Stimulated activated CD8-positive, alpha-beta memory T cell treated with anti-CD3 and anti-CD28 coated beads, Interleukin-2, amount 100 ng/mL, for 1 hour (primary cell): ENCODE measurements at places on chromosomes 11 and 22.

DNA sequence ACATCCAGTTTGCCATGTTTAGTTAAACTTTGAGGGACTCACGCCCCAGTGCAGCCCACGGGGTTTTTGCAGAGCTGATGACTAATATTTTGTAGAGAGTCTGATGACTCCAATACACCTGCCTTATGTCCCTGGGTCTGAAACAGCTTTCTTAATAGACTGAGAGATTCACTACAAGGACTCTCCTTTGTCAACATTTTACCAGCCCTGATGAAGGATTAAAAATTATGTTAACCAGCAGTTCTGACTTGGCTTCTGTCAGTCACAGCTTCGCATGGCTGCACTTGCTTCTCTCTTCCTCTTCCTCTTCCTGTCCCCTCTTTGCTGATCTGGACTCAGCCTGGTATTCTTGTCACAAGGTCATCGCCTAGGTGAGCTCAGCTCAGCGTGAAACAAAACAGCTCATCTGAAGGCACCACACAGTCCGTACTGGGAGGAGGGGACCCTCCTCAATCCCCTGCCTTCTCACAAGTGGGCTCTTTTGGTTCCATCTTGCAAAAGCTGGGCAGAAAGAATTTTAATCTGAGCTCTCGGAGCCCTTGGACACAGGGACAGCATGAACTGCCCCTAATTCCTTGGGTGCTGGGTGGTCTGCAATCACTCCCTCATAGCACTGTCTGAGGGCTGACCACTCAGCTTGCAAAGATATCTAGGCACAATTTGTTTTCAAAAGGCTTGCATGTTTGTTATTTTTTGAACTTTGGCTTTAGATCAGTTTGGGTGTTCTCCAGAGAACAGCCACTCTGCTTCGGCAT is 38.1 kb upstream of the POU2AF1 start:
- no peak for DNase-seq

GRCh38 chr11:70776914-70777532 is 378.7 kb downstream of the CTTN start:
- no peak for DNase-seq

GRCh38 chr22:19431649-19432132 is at the start of gene HIRA:
TSS of gene HIRA (minus strand) at chr22:19431733. CDS start at chr22:19431476, 257 bp downstream.
- DNase-seq, result peak; percentile 71

DNA sequence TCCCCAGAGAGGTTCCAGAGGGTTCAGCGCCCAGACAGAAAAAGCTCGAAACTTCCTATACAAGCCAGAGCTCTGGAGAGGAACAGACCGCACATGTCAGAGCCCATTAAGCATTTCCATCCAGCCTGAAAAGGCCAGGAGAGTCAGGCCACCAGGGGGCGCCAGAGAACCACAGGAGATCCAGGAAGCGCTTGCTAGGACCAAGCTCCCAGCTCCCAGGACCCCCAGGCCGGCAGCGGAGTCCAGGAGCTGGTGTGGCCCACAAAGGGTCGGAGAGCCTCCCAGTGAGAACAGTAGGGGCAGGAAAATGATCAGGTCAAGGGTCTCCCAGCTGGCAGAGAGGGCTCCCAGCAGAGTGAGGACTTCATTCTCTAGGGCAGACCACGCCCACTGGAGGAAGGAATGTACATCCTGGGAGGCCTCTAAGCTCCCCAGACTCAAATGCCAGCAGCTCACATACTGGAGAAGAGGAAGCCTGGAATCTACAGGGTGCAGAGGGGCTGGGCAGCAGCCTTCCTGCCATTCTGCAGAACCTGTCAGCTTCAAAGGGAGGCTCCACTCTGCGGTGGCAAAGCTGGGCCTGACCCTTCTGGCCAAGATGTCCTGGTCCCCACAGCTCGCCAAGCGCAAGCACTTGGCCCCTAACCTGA is 2.1 kb upstream of the MEI1 start:
- peak; percentile 88 for DNase-seq

- no peak for DNase-seq
These were observed 53.2 kb downstream of the RPUSD4 start for GRCh38 chr11:126158054-126158791.

DNA sequence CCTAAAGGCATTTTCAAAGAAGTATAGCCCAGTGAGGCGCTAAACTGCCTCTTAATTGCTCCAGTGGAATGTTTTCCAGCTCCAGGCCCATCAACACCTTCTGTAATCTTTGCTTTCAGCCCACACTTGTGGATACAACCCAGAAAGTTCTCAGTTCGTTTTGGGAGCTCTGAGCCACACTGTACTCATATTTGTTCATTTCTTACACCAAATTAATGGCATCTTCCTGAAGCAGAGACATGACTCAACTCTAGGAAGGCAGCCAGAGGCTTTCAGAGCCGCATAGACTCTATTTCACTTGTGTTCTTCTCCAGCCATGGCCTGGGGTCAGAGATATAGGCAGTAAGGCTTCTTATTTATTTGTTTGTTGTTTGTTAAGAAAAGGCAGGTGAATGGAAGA is 175.5 kb upstream of the NCAM1 start:
- DNase-seq, result no peak

DNA sequence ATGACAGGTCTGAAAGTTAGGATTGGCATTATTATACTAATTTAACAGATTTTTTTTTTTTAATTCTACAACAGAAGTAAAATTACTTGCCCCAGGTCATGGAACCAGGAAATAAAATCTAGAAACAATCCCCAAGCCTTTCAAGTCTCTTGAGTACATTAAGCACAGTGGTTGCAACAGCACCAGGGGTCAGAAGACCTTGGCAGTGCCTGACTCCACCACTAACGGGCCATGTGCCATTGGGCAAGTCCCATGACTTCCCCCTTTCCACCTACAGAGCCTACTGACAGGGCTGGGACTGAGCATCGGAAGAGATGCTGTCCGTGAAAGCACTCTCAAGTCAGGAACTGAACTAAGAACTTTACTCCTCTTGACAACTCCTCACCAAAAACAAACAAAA is 98.6 kb upstream of the AKIP1 start:
- no peak for DNase-seq

DNA sequence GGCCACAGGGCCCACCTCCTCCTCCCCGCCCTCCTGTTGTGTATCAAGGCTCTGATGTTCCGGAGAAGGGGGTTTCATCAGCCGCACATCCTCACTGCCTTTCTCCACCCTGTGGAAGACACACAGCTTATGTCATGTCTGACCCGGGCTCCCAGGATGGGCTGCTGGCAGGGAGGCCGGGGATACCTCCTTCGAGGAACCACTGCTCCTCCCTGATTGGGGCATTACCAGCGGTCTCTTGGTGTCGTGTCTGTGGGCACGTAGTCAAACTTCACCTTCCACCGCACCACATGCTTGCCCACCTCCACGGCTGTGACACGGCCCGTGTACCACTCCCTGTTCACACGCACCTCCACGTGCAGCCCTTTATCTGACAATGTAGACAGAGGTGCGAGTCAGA is 35.9 kb downstream of the MORC2 start:
- no peak for DNase-seq

DNA sequence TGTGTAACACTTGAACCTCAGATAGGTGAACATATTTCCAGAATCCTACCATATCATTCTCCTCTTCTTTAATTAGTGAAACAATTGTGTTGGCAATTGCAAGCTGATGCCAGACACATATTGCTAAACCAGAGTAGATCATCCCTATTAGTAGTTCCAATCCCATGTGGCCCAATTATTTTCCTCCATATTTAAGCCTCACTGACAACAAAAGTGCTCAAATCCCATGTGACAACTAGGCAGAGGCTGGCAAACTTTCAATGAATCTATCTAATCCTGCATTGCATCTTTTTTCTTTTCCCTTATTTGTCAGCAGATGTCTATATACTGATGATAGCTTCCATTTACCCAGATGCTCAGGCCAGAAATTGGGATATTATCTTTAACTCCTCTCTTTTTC is 90.4 kb downstream of the GRIA4 start:
- DNase-seq, result no peak

- no peak for DNase-seq
These were observed 14.0 kb downstream of the ARVCF start for GRCh38 chr22:20002636-20003035.

DNA sequence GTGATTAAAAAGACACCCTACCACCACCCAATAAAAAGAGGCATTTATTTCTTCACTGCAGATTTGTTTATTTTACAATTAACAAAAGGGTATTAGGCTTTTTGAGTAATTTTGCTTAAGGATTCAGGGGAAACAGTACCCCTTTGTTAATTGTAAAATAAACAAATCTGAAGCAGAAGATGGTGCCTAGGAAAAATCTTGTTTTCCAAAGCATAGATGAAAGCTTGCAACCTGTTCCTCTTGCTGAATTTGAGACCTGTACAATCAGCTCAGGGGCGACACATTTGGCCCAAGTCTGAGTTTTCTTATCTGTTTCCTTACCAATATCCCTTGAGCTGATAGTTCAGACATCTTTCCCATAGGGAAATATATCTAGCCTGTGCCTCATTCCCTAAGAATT is 171.9 kb downstream of the GRIA4 start:
- no peak for DNase-seq

DNA sequence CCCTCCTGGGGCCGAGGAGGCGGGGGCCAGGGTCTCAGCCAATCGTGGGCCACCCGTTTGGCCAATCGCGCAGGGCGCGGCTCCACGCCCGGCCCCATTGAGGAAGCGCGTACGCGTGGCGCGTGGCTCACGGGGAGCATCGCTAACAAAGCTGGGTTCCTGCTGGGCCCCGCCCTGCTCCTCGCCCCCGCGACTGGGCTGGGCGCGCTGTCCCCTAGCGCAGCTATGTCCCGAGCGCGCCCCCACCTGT is 614 bp upstream of the ASCL2 start:
- DNase-seq, result no peak

GRCh38 chr11:83895516-83895915 is 609.3 kb upstream of the CCDC90B start:
- no peak for DNase-seq

GRCh38 chr11:30321321-30321720 is 1.6 kb upstream of the ARL14EP start:
- no peak for DNase-seq

DNA sequence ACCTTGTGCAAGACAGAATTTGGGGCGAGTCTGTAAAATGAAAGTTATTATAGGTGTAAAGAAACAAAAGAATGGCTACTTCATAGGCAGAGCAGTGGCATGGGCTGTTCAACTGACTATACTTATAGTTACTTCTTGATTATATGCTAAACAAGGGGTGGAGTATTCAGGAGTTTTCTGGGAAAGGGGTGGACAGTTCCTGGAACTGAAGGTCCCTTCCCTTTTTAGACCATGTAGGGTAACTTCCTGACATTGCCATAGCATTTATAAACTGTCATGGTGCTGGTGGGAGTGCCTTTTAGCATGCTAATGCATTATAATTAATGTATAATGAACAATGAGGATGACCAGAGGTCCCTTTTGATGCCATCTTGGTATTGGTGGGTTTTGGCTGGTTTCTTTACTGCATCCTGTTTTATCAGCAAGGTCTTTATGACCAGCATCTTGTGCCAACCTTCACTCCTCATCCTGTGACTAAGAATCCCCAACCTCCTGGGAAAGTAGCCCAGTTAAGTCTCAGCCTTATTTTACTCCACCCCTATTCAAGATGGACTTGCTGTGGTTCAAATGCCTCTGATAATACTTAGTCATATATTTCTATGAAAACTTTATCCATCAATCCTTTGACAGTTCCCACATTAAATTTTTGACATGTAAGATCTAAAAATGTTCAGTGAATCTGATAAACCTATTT is 118.6 kb downstream of the ARHGAP42 start:
- DNase-seq, result no peak

DNA sequence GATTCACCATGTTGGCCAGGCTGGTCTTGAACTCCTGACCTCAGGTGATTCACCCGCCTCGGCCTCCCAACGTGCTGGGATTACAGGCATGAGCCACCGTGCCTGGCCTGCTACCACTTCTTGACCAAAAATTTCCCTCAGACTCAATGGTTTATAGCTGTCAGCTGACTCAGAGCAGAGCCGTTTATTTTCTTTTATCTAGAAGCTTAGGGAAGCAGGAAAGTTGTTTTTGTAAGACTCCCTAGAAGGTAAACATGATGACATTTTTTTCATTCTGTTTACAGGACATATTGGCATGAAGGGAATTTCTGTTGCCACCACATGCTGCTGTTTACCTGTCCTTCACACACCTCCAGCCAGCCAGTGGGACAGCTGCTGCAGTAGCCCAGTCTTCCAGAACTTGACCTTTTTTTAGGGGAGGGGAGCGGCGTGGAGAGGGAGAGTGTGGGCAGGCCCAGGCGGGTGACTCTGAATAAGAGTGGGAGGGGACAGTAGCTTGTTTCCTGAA is 56.1 kb upstream of the PTPRJ start:
- DNase-seq, result no peak

- no peak for DNase-seq
These were observed 488.6 kb downstream of the ETS1 start for GRCh38 chr11:128098781-128099180.

DNA sequence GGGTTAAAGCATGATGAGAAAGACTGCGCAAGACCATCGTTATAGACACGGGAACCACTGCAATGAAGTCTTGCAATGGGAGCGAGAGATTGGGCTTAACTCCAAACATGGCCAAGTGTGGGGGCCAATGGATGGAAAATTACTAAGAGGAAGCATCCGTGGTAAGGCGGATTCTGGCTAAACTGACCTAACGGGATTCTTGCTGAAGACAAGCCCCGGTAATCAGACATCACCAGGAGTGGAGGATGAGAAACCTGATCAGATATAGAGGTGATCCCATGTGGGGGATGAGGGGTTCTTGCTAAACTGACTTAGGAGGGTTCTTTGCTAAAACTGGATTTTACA is 5.8 kb upstream of the SYNGR1 start:
- no peak for DNase-seq

DNA sequence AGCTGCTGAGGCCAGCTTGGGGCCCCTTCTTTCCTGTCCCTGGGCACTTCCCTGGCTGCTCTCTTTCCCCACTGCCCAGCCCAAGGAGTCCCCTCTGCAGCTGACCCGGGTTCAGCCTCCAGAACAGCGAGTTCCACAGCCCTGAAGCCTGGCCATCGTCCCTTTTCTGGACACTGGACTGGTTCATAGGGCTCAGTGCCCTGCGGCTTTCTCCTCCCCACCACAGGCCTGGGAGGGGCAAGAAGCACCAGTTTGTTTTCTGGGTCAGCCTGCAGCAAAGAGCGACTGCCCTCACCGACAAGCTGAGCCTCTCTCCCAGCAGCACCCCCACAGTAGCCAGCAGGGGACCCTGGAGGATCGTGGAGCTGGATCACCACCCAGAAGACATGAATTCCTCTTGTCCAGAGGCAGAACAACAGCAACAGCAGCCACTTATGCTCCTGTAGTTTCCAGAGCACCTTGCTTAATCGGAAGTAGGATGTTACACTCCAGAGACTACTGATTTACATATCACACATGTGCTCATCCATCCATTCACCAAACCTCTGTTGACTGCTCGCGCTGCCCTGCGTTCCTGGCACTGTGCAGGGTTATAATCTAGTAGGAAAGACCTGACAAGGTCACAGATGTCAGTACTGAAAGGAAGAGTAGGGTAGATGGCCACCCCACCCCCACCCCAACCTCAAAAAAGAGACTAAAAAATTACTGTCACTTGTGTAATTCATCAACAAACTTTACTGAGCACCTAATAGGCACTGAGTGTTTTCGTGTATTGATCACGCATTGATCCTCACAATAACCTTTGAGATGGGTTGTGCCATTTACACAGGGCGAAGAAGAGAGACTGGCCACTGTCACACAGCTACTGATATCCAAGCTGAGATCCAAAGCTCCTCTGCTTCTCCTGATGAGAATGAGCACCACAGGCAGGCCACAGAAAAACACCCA is 13.0 kb upstream of the CXCR5 start:
- DNase-seq, result no peak

GRCh38 chr22:17878941-17879340 is 104.7 kb upstream of the BID start:
- no peak for DNase-seq

GRCh38 chr11:108775324-108775723 is 110.5 kb downstream of the DDX10 start:
- DNase-seq, result no peak

GRCh38 chr11:113351068-113351450 is 36.5 kb upstream of the ANKK1 start:
- no peak for DNase-seq
